Activated naive CD8-positive, alpha-beta T cell treated with anti-CD3 and anti-CD28 coated beads, Interleukin-2, amount 50 U/mL, for 16 hours (primary cell): ENCODE measurements at places on chromosomes 12 and 14.

GRCh38 chr14:103140316-103141109 is 17.3 kb downstream of the TNFAIP2 start:
- DNase-seq: no peak

DNA sequence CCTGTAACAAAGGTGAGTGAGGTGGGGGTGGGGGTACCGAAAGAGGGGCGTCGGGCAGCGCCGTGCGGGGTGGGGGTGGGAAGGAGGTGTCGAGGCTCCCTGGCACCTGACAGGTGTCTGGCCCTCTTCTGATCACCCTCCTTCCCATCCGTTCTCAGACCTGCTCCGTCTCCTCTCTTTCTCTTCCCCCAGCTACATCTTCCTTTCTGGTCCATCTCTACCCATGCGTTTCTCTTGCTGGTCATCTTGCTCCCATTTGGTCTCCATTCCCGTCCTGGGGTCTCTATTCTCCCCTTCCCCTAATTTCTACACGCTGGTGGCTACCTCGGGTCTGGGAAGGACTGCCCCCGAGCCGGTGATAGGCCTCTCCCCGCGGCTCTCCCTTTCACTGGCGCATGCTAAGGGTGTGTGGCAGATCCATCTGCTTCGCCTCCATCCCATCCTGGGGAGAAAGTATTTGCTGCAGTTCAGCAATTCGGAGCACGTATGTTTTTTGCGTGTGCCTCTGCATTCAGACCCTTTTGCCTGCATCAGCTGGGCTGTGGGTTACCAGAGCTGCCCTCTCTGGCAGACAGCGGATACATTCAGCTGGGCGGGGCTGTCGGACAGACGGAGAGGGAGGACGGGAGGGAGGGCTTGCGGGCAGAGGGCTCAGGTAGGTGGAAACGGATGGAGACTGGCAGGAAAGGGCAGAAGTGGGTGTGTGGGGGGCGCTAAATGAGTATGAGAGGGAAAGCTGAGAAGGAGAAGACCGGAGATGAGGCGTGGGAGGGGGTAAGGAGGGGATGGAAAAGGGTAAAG is 730 bp downstream of the CLSTN3 start:
- no peak for DNase-seq

DNA sequence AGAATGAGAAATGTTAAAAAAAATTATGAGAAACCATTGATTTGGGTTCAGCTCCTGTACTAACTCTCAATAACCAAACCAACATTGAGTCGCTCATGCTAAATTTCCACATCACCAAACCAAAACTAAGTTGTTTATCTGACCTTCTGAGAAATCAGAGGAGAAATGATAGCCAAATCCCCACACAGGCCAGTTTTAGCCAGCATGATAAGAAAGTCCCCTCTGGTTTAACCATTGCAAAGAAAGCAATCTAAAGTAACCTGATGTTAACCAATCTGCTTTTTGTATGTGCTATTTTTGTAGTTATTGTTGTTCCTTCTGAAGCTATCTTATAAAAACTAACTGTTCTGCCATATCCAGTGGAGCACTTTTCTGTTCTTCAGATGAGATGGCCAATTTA is 599.7 kb downstream of the SLC16A7 start:
- DNase-seq: no peak

GRCh38 chr12:54941659-54942058 is 42.9 kb downstream of the TESPA1 start:
- no peak for DNase-seq

DNA sequence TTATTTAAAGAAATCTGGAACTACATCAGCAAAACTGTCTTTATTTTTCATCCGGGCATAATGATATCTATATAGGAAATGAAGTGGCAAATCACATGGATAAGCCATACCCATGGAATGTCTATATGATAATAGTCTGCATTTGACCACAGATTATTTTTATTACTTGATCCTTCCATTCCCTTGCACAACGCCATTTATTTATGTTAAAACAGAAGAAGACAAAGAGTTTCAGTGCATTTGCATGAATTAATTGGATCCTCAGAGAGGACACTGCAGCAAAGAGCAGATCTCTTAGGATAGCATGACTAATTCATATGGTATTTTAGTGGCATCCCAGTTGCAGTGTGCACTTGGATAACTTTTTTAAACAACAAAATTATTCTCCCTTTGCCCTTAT is 345.0 kb downstream of the CCDC91 start:
- DNase-seq: no peak

- no peak for DNase-seq
These were observed 325.8 kb upstream of the DIO3 start for GRCh38 chr14:101235335-101236103.

- DNase-seq: no peak
These were observed 339.8 kb downstream of the EMP1 start for GRCh38 chr12:13536219-13536910.
